Fibroblast of skin of right quadriceps (primary cell): ENCODE measurements at places on chromosomes 16 and 17.
A peak's percentile ranks its signal among the peaks of the same experiment; 100 is the strongest.

DNA sequence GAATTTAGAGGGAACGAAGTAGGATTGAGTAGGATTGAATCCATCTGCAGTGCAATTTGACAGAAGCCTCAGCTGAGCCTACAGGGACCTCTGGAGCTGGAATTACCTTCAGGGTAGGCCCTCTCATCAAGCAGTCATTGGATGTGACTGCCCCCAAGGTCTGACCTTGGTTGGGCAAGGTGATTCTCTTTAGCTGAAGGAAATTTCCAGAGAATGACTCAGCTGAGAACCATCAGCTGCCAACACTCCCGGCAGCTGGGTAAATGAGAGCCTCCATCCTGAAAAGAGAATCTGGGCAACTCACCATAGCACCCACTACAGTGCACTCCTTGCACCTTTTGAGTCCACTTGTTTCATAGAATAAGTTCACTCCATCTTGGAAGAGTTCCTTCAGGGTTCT lies 113.5 kb upstream of the MED13 start:
- DNase-seq, result no peak

- no peak for DNase-seq
These were observed 55.5 kb downstream of the YWHAE start for GRCh38 chr17:1344521-1344920.

DNA sequence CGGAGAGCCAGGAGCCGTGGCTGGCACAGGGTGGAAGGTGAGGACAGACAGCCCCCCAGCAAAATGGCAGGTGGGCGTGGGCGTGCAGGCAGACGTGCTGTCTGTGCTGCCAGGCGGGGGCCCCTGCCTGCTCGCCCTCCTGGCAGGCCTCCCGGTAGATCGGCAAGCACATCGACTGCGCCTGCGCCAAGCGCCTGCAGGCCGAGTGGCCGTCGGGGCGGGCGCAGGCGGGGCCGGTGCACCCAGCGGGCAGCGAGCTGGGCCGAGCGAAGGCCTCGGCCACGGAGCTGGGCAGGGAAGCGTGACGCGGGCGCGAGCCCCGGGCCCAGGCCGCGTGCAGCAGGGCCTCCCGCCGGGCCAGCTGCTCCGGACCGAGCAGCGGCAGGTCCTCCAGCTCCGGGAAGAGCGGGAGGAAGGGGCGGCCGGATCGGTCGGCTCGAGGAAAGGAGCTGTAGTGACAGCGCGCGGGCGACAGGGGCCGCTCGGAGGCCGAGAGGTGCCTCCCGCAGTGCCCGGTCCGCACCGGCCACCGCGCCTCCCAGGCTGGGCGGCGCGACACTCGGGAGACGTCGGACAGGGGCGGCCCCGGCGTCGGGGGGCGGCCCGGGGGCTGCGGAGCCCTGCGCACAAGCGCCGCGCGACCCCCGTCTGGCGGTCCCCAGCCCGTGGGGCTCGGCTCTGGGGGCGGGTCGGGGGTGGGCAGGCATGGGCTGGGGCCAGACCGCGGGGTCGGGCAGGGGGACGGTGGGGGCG lies 16.9 kb downstream of the GRIN2C start:
- DNase-seq, result peak; percentile 39

- no peak for DNase-seq
These were observed 4.1 kb downstream of the IL4R start for GRCh38 chr16:27317738-27318391.

DNA sequence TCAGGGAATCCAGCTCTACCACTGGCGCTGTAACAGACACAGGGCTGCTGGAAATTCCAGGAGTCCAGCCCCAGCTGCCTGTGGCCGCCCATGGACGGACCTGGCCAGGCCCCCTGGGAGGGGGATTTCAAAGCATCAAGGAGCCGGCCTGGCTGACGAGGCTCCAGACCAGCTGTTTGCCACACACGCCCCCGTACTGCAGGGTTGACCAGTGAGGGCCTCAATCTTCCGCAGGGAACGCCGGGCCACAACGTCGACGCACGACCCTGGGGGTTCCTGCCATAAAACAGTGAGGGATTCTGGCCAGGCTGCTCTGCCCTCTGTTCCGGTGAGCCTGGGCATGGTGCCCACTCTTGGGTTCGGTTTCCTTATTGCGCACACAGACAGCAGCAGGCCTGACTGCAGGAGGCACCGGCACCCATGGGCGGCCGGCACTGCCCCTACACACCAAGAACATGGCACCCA lies 3.7 kb downstream of the LMF1 start:
- DNase-seq, result no peak

GRCh38 chr16:56606071-56606475 lies 2.3 kb upstream of the MT2A start:
- peak; percentile 71 for DNase-seq

DNA sequence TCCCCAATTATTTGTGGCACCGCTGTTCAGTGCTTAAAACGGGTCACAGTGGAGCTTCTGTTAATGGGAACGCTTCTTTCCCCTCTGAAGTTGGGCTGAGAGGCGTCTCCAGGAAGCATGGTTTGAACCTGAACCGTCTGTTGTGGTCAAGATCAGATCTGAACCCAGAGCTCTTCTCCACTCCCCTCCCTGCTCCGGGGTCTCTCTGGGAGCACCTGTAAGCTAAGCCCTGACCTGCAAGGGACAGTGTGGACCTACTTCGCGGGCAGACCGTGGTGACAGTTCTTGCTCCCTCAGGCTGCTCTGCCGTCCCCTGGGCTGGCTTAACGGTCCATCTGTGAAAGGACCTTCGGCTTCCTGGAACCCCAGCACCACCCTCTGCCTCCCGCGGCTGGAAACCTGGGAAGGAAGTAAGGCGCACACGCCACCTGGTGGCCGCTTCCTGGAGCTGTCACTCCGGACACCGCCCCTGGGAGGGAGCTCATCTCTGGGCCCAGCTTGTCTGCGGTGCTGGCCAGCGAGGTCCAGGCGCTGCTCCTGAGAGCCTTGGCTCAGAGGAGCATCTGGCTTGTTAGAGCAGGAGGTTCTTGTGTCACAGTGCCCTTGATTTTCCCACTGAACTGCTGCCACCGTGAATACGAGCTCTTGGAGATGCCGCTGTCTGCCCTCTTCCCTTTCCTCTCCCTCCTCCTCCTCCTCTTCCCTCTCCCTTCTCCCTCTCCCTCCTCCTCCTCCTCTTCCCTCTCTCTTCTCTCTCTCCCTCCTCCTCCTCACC lies 518.5 kb upstream of the EEF2KMT start:
- peak; percentile 2 for DNase-seq

GRCh38 chr17:3558603-3559269 lies 1.1 kb upstream of the TRPV3 start:
- DNase-seq, result no peak

DNA sequence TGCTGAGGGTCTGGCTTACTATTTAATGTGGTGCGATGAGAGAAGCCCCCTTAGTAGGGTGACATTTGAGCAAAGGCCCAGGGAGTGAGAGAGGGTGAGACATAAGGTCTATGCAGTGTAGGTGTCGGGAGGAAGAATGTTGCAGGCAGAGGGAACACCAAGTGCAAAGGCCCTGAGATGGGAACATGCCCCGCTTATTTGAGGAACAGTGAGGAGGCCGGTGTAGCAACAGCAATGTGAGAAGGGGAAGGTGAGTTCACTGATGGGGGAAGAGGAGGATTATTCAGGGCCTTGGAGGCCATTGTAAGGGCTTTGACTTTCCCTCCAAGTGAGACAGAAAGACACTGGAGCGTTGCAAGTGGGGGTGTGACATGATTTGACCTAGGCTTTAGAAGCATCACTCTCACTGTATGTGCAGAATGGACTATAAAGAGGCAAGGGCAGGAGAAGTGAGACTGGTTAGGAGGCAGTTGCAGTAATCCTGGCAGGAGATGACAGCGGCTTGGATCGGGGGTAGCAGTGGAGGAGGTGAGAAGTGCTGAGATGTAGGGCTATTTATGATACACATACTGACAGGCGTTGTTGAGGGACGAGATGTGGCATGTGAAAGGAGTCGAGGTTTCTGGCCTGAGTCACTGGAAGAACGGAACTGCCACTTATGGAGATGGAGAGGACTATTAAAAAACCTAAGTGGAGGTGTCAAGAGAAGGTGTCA lies 145.3 kb downstream of the SPECC1 start:
- no peak for DNase-seq

DNA sequence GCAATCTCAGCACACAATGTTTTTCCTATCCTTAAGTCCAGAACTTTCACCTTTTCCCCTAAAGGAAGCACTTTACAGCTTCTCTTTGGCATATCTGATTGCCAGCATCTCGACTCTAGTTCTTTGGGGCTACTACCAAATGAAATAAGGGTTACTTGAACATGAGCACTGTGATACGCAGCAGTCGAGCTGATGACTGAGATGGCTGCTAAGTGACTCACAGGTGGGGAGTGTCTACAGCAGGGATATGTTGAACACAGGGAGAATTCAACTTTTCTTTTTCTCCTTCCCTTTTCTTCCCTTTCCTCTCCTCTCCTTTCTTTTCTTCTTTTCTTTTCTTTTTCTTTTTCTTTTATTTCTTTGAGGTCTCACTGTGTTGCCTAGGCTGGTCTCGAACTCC lies 334.8 kb downstream of the MAF start:
- no peak for DNase-seq

GRCh38 chr17:76626442-76626841 lies 17.1 kb downstream of the ST6GALNAC1 start:
- DNase-seq, result no peak

DNA sequence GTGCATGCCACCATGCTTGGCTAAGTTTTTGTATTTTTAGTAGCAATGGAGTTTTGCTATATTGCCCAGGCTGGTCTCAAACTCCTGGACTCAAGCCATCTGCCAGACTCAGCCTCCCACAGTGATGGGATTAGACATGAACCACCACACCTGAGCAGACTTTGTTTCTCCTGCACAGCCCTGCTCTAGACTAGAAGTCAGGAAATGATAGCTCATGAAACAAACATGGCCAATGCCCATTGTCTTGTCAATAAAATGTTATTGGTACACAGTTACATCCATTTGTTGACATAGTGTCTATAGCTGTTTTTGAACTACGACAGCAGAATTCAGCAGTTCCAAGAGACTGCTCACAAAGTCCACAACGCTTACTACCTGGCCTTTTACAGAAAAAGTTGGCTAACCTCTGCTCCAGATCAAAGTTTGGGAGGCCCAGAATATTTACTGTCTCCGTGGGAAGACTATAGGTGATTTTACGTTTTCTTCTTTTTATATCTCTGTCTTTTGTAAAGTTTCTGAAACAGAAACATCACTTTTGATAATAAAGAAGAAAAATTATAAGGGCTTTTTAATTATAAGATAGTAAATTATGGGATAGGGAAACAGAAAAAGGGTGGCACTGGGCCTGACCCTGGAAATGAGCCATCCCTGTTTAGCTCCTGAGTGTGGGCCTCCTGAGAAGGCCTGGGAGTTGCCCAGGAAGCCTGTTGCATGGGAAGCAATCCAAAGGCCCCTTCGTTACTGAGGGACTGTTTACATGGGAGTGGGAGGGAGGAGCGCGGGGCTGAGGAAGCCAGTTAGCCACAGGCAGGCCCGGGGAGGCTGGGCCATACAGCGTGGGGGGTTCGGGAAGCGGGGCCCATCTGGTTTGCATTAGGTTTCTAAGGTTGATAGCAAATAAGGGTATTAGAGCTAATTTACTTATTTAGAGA lies 201.5 kb downstream of the IRF8 start:
- peak; percentile 62 for DNase-seq

DNA sequence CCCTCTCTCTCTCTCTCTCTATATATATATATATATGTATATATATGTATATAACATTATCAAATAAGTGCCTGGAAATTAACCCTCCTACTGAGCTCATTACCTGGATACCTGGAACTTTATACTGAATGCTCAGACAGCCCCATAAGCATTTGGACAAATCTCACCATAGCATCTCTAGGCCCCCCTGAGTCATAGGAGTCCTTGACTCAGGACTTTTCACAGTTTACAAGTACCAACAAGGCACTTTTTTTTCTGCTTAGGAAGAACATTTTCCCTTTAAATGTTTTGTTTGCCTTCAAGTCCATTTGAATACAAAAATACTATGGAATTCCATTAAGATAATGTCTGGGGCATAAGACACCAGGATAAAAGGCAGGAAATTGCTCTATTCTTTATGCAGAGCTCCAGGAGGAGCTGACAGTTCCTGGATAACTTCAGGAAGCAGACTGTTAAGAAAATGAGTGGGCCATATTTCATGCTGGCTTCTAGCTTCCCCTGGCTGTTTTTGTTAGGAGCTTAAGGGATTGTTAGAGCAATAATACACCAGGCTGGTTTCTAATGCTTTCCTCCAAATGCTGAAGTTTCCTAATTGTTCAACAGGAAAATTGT lies 171.7 kb upstream of the ASIC2 start:
- DNase-seq, result no peak

DNA sequence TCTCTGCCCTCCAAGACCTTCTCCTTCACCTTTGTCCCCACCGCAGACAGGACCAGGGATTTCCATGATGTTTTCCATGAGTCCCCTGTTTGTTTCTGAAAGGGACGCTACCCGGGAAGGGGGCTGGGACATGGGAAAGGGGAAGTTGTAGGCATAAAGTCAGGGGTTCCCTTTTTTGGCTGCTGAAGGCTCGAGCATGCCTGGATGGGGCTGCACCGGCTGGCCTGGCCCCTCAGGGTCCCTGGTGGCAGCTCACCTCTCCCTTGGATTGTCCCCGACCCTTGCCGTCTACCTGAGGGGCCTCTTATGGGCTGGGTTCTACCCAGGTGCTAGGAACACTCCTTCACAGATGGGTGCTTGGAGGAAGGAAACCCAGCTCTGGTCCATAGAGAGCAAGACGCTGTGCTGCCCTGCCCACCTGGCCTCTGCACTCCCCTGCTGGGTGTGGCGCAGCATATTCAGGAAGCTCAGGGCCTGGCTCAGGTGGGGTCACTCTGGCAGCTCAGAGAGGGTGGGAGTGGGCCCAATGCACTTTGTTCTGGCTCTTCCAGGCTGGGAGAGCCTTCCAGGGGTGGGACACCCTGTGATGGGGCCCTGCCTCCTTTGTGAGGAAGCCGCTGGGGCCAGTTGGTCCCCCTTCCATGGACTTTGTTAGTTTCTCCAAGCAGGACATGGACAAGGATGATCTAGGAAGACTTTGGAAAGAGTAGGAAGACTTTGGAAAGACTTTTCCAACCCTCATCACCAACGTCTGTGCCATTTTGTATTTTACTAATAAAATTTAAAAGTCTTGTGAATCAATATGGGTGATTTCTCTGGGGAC lies 12.2 kb downstream of the CX3CL1 start:
- no peak for DNase-seq

GRCh38 chr17:67244431-67245072 lies 444 bp downstream of the HELZ start:
- no peak for DNase-seq

DNA sequence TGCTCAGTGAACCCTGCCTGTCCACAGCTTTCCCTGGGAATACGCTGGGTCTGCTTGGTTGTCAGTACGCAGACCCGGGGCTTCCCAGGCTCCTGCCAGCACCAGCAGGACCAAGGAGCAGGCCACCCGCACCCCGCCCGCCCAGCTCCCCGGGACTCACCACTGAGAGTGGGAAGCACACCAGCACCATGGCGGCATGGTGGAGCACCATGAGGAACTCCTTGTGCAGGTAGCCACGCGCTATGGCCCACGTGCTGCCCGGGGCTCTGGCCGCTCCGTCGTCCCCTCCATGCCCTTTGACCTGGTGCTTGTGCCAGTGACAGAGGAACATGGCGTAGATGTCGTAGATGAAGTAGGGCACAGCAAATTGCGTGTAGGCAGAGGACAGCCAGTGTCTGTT lies 3.5 kb downstream of the C16orf92 start:
- no peak for DNase-seq
